ENCODE measurements at places on chromosomes 1 and 21.

DNA sequence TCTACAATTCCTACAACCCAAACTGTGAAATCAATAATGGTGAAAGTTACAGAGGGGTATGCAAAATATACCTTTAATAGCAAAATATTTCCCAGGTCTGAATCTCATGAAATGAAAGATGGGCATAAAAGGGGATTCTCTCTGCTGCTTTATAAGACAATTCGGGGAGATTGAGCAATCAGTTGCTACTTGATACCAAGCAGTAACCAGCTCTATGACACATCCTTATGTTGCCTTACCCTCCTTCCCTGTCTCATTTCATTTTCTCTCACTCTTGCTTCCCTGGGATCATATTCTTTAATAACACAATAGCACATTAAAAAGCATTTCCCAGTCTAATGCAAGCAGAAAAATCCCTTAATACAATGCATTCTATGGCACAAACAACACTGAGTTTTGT, 29.0 kb downstream of the ZSWIM5 start:
- no peak for DNase-seq

GRCh38 chr1:94729267-94729666, 90.9 kb upstream of the SLC44A3 start:
- DNase-seq, result no peak

GRCh38 chr21:36193200-36193599, 36.6 kb downstream of the DOP1B start:
- DNase-seq, result no peak

DNA sequence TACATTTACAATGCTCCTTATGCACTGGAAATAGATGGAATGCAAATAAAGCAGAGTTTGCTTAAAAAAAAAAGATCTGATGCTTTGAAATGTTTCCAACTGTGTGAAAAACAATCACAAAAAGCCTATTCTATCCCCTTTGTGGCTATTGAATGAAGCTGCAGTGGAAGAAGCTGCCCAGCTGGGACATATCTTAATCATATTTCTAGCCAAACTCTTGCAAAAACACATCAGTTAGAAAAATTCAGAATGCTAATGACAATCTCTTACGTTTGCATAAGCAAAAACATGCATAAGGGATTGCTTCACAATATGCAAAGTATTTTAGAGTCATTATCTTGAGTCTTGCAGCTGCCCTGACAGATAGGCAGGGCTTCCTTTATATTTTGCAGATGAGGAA, 526.4 kb upstream of the USP24 start:
- DNase-seq, result no peak

DNA sequence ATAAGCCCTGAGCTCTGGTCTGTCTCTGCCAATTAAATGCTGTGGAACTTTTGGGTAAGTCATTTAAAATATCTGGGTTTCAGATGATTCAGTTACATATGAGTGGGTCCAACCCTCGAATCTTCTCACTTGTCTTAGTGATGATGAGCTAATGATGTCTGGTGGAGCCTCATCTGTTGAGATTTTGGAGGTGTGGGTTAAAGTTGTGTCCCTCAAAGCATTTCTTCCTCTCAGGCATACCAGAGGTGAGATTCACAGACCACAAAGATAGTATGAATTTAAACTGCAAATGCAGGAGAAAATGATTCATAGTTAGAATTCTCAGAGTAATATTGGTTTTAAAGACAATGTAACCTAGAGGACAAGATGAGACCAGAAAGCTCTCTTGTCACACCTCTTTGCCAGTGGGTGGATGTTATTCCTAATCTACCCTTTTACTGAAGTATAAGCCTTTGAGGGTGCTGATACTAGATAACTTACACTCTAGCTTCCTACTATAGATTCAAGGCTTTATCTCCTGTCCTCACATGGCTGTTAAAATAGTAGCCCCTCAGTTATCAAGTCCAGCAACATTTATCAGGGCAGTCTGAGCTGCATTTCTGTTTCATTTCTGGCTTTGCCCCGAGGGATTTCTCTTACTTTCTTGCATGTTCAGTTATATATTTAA, 90.7 kb downstream of the MT1HL1 start:
- DNase-seq, result no peak

Measured in G401 (cell line).